Ammon's horn (tissue), 1 donor: ENCODE measurements at places on chromosomes 3 and 15.

GRCh38 chr3:38278841-38279240 is 3.3 kb upstream of the SLC22A14 start:
- DNase-seq: no peak

- DNase-seq: no peak
Observed at GRCh38 chr3:57093971-57094535, 33.6 kb downstream of the SPATA12 start.

DNA sequence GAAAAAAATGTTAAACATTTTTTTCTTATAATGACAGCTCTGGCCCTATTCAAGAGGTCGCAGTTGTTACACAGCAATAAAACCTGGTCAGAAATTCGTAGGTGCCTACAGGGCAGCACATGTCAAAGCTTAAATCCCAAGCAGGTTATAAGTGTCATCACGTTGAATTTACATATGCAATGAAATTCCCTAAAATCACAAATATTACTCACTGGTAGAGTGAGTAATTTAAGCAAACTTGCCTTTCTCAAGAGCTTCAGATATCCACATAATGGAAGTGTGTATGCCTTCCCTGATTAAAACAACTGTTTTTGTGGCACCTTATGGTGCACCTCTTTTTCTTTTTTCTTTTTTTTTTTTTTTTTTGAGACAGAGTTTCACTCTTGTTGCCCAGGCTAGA is 90.7 kb upstream of the FNDC3B start:
- DNase-seq: no peak

- no peak for DNase-seq
Observed at GRCh38 chr15:47974724-47975123, 146.1 kb upstream of the SLC24A5 start.

GRCh38 chr3:50655009-50655830 is 19.5 kb upstream of the DOCK3 start:
- DNase-seq: no peak

GRCh38 chr15:49801796-49802195 is 180.9 kb downstream of the DTWD1 start:
- DNase-seq: no peak

GRCh38 chr15:29870495-29871151 is 48.4 kb upstream of the TJP1 start:
- peak; percentile 68 for DNase-seq

- DNase-seq: no peak
Observed at GRCh38 chr15:56815247-56815646, 81.9 kb upstream of the ZNF280D start.

DNA sequence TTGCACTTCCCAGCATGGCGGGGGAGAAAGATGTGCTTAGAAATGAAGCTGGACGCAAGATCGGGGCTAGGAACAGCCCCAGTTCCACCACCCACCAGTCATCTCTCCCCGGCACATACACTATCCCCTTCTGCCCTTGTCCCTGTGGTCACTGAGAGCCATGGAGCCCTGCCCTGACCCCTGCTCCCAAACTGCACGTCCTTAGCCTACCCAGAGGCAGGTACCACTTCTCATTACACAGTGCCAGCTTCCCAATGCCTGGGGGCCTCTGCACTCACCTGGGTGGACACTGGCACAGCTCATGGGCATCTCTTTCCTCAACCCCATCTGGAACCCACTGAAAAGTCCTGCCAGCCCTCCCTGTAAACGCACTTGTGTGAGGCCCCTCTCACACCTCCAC is 139.3 kb upstream of the PRR20G start:
- DNase-seq: no peak

DNA sequence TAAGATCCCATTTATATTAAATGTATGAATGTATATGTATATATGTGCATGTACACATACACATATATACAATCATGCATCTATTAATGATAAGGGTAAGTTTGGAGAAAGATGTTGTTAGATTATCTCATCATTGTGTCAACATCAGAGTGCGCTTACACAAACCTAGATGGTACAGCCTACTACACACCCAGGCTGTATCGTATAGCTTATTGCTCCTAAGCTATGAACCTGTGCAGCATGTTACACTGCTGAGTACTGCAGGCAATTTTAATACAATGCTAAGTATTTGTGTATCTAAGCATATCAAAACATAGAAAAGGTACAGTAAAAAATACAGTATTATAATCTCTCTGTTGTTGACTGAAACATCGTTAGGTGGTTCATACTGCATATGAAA is 57.4 kb upstream of the ABHD17C start:
- DNase-seq: no peak

- DNase-seq: peak; percentile 66
Observed at GRCh38 chr3:71584394-71585011, 975 bp upstream of the FOXP1 start.

GRCh38 chr3:183875411-183875810 is 9.3 kb downstream of the PARL start:
- DNase-seq: no peak

GRCh38 chr3:197083486-197083885 is 53.9 kb upstream of the MELTF start:
- DNase-seq: peak; percentile 32

GRCh38 chr3:195352895-195353488 is 82.0 kb upstream of the XXYLT1 start:
- DNase-seq: no peak

- DNase-seq: no peak
Observed at GRCh38 chr3:99559196-99559595, 79.2 kb upstream of the COL8A1 start.

GRCh38 chr3:97990624-97991292 is 18.5 kb upstream of the RIOX2 start:
- DNase-seq: no peak

- no peak for DNase-seq
Observed at GRCh38 chr15:57736591-57736990, 30.1 kb downstream of the POLR2M start.

DNA sequence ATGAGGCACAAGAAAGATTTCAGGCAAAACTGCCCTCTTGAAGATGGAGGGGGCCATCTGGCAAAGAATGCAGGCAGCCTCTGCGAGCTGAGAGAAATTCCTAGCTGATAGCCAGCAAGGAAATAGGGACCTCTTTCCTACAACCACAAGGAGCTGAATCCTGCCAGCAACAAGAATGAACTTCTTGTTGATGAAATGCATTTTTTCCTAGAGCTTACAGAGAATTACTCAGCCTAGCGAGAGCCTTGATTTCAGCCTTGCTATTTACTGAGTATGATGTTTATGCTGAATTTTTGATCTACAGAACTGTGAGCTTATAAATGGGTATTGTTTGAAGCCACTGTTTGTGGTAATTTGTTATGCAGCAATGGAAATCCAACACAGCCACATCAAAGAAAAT is 148.5 kb upstream of the NAALADL2 start:
- DNase-seq: no peak

DNA sequence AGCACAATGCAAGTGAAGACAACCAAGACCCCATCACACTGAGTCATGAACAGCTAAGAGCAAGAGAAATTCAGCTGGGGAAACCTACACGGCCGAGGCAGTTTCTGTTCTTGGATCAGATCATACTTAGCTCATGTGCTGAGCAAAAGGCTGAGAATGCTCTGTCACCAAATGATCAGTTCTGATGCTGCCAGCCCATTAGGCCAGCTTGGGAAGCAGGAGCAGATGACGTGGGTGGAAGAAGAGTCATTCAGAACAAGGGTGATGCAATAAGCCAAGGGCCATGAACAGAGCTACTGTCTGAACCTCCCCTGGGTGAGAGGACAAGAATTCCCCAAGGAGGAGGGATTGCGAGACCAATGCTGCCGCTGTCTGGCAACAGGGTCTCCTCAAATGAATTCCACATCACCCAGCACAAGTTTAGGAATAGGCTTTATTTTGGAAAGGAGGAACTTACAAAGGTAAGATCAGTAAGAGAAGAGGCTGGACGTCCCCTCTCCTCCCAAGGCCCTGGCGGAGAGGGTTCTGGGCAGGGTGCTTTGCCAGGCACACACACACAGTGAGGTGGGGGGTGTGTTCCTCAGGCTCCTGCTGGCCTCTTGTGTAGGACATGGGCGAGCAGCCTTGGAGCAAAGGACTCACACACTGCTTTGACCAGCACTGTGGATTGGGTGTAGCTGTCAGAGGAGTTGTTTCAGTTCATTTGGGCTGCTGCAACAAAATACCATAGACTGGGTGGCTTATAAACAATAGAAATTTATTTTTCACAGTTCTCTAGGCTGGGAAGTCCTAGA is 65.6 kb upstream of the CTXND1 start:
- peak; percentile 34 for DNase-seq

- DNase-seq: no peak
Observed at GRCh38 chr3:160372780-160373179, 26.2 kb downstream of the IFT80 start.

GRCh38 chr15:83276661-83277060 is 7.8 kb downstream of the BNC1 start:
- no peak for DNase-seq

DNA sequence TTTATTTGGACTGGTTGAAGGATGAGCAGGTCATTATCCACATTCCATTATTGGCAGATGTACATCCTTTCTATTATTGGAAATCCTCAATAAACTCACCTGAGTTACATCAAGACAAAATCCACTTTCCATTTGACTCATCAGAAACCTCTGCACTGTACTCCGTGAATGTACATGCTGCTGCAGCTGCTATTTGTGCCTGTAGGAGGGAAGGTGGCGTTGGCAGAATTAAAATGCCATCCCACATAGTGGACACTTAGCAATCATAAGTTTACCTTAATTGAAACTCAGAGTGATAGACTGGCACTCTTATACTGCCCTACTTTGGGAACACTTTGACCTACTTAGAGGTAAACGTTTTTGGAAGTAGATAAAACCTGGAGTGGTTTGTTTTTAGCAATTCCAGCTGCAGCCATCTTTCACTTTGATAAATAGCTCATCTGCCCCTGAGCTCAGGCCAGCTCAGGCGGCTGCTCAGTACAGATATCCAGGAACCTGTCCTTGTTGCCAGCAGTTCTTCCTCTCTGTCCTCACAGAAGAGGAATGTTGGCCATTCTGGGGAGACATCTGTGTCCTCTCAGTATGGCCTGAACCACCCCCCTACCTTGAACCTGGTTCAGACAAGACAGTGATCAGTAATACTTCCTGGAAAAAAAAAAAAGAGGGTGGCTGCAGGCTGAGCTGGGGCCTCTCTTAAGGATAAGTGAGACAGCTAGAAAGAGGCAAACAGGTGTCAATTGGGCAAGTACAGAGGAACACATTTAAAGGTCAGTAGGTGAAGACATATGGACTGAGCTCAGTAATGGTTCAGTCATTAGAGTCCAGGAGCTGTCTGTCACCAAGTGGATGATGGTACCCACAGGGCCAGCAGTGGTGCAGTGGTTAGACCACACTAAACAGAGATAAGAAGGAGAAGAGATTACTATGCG is 153.4 kb upstream of the UMPS start:
- no peak for DNase-seq

DNA sequence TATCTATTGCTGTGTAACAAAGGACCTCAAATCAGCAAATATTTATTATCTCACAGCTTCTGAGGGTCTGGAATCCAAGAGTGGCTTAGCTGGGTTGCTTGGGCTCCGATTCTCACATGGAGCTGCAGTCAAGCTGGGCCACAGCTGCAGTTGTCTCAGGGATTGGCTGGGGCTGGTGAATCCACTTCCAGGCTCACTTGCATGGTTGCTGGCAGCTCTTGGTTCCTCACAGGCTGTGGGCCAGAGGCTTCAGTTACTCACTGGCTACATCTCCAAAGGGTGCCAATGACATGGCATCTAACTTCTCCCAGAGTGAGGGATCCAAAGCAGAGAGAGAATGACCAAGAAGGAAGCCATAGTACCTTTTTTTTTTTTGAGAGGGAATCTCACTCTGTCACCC is 13.9 kb upstream of the SYNM start:
- DNase-seq: no peak

- DNase-seq: no peak
Observed at GRCh38 chr15:25708391-25708790, 154.7 kb downstream of the ATP10A start.

- DNase-seq: no peak
Observed at GRCh38 chr3:103963599-103963998, 1403.1 kb upstream of the ALCAM start.

- DNase-seq: peak; percentile 50
Observed at GRCh38 chr3:17032407-17033034, 147.8 kb downstream of the PLCL2 start.

DNA sequence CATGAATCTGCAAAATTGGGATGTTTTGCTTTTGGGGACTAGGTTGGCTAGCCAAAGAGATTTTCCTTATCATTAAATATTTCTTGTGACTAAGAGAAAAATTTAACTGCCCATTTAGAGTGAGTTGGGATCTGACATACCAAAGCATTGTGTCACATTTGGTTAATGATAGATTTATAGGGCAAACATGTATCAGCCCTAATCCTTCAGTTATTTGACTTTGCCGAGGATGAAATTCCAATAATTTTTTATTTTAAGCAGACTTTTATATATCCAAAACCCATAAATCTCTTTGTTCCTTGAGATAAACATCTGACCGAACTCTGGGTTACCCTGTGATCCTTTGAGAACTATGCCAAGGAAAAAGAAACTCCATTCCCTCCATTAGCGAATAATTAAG is 218.9 kb downstream of the CDIN1 start:
- no peak for DNase-seq

DNA sequence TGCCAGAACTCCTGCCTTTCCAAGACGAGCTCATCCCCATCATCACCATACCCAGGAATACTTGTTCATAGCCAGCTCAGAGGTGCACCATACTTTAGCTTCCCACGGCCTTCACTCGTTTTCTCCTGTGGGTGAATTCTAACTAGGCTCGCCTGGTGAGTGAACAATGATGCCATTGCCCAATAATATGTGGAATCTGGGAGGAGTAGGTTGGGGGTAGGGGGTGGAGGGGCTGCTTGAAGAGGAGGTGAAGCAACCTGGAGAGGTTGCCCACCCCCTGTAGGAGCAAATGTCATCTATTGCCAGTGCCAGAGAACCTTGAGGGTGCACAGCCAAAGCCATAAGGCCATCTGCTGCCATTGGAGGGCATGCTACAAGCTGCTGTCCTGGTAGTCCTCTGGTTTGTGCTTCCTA is 592 bp upstream of the ZNF445 start:
- no peak for DNase-seq

GRCh38 chr3:39191111-39191510 is 1.3 kb downstream of the XIRP1 start:
- DNase-seq: no peak

- DNase-seq: no peak
Observed at GRCh38 chr15:100918690-100919480, at the start of gene LRRK1. Gene LRRK1, plus strand, starts transcription at chr15:100919357. Its CDS starts 5,276 bp downstream, at chr15:100924633.

DNA sequence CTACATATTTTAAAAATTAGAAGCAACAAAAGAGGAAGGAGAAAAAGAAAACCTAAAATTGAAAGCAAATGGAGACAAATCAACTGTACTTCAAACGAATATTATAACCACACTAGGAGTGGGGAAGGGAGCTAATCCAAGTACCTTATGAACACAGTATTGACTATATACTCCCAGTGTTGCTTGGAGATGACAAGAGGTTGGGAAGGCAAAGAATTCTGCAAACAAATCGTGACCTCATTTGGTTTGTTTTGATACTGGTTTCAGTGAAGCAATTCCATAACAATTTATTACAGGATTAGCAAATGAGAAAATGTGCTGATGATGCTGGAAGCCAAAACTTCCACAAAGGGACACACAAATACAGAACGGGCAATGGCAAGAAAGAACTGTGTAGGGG is 268.1 kb downstream of the ULK4 start:
- DNase-seq: no peak
